Central memory CD4-positive, alpha-beta T cell (primary cell): ENCODE measurements at places on chromosomes 16 and 17.

- DNase-seq: no peak
Measured at GRCh38 chr17:60248618-60249289, 99.0 kb downstream of the CA4 start.

DNA sequence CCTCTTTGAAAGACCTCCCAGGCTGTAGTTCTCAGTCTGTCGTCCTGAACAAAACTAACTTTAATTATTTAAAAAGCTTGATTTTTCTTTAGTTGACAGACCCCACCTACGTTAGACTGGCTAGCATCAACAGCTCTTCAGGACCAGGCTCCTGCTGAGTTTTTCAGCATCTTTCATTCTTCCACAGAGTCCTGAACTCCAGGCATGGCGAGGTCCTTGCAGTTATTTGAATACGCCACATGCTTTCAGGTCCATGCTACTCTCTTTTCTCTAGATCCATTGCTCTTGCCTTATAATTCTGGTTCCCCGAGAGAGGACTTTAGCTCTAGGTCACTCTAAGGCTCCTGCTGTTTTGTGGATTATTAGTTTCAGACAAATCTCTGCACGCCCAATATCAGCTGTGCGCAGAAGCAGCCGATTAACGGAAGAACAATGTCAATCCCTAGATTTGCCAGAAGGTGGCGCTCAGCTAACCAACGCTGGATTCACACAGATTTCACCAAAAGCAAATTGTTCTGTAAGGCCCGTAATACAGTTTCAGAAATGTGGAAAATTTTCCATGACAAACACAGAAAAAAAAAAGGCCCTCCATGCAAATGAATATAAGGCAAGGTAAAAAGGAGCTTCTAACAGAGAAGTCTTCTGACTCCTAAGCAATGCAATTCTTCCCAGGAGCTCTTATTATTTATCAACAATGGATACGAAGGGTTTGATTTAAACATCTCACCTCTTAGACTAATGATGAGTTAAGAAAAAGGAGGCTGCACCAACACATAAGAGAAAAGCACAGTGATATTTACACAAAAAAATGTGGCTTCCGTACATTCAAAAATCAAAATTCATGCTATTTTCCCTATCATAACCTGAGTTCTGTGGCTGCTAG is 33.5 kb upstream of the BCO1 start:
- peak; percentile 8 for DNase-seq

DNA sequence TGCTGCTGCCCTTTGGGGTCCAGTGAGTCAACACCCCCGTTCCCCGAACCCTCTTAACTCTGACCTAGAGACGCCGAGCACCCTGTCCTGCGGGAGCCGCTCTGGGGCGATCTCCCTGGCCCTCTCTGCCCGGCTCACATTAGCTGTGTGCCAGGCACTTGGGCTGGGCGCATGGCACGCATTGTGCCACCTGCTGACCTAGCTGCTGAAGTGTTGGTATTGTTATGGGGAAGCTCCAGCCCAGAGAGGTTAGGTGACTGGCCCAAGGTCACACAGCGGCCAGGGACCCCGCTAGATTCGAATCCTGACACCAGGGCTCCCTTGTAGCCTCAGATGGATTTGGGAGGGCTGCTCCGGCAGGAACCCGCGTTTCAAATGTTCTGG is 1.1 kb downstream of the HSD17B1 start:
- no peak for DNase-seq

GRCh38 chr16:15907863-15908478 is 19.6 kb upstream of the CEP20 start:
- peak; percentile 5 for DNase-seq

DNA sequence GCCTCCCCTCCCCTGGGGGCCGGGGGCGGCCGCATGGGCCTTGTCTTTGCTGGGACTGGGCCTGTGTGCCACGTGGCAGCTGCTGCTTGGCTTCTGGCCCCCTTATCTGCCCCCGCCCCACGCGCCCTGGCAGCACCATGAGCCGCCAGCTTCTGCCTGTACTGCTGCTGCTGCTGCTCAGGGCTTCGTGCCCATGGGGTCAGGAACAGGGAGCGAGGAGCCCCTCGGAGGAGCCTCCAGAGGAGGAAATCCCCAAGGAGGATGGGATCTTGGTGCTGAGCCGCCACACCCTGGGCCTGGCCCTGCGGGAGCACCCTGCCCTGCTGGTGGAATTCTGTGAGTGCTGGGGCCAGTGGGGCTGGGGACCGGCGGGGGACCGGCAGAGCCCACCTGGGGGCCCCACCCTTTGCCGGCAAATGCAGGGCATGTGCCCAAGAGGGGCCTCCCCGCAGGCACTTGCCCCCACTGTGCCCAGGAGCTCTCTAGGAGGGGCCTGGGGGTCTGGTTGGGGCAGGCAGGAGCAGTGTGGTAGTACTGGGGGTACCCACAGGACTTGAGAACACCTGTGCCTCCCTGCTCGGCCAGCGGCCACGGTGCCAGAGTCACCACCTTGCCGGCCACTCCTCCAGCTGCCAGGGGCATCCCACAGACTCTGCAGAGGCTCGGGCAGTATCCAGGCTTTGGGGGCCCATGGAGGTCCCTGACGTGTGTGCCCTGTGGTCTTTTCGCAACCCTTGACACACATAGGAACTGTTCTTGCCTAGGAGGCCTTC is at the start of gene PDIA2:
Gene PDIA2, plus strand, starts transcription at position 132 of the 773 bp plus-strand sequence. Its CDS starts 6 bp downstream, at position 138.
- no peak for DNase-seq

DNA sequence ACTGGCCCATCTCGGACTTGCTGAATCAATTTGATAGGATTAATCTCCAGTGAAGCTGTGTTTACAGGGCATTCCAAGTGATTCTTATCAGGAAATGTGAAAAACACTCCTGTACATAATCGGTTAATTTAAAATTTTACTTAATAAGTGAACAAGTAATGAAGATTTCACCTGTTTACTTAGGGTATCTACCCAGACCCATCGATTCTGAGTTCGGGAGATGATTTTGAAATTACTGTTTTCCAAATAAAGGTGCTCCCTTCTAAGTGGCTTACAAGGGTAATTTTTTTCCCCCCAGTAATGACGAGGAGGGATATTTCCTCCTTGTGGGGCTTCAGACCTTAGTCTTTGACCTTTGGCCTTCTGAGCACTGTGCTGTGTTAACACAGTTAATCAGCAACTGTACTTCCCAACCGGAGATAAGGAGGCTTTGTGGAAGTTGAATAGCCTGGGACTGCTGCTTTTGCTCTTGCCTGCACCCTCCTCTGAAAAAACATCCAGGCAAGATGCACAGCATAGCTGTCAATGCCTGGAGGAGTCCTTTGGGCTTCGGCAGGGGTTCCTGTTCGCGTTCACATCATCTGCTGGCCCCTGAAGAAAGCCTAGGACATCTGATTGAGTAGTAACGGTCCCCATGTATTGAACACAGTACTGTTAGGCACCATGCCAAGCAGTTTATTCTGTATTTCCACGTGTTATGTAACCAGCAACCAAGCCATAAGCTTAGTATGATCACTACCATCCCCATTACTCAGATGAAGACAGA is 1.8 kb downstream of the FAHD1 start:
- no peak for DNase-seq

DNA sequence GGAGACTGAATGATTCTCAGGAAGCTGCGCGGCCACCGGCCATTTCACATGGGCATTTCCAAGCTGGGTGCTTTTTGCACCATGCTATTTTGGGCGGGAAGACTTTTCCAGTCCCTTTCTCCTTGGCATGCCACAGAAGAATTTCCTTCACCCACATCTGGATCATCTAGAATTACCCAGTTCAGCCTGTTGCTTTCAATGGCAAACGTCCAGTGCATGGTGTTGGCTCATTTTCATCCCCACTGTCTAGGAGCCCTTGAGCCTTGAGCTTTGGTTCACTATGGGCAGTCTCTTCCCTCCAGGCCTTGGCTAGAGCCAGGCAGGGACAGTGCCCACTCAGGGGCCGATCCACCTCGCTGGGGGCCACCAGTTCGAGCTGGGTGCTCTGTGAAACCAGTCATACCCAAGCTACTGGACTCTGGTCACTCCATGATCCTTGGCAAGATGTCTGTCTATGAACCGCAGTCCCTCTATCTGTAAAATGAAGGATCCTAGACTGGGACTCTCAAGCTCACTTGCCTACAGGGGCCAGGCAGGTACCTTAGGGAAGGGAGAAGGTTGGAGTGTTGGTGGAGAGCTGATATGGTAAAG is 71.1 kb downstream of the CYLD start:
- no peak for DNase-seq

- DNase-seq: peak; percentile 50
Measured at GRCh38 chr16:17448640-17449638, 21.8 kb downstream of the XYLT1 start.

DNA sequence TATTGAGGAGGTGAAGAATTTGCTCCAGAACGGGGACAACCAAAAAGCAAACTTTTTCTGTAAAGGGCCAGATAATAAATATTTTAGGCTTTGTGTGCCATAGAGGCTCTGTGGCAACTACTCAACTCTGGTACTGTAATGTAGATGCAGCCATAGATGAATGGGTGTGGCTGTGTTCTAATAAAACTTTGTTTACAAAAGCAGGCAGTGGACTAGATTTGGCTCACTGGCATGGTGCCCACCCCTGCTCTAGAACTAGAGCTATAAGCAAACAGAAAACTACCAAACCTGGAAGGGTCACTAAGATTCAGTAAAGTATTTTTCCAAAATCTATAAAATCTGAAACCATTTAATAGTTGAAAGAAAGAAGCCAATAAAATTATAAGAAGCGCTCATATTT is 24.6 kb upstream of the SMURF2 start:
- DNase-seq: no peak

GRCh38 chr17:69547230-69547629 is 132.7 kb downstream of the MAP2K6 start:
- no peak for DNase-seq

- no peak for DNase-seq
Measured at GRCh38 chr16:66712512-66712911, 16.0 kb upstream of the CMTM4 start.

DNA sequence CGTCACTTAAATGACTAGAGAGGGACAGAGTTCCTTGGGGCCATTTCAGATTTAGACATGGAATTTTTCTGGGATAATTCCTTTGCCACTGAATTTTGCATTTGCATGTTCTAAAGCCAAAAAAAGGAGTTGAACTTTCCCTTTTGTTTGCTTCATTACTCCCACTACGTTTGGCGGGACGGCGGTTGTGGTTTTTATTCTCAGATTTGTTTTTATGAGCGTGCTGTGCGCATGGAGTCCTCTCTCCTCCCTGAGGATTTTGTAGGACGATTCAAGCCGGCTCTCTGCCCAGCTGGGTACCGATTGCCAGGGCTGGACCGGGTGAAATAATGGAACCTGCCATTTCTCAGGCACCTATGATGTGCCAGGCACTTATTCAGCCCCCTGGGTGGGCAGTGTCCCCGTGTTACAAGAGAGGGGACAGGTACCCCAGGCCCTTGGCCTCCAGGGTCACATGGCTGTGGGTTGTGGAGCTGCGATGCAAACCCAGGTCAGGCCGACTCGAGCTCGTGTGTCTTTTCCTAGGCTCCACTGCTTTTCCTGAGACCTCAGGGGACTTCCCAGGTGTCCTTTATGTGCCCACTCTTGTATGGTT is 18.8 kb downstream of the CMIP start:
- no peak for DNase-seq
